Activated T-cell treated with anti-CD3 and anti-CD28 coated beads, Interleukin-2, amount 50 U/mL, for 72 hours (primary cell): ENCODE measurements at places on chromosomes 4 and X. TPM values are rescaled to one million over a fixed set of nuclear protein-coding genes. Genes with fewer than 3 reads are reported as not detected.

GRCh38 chrX:139187738-139188137, 342.8 kb upstream of the F9 start:
- no peak overlapping the region for H3K27ac ChIP-seq
- H3K4me3 ChIP-seq, result no peak overlapping the region
- DNase-seq, result no peak
- H3K4me1 ChIP-seq, result no peaks in the 10 kb centered on the region
- peaks cover 51% of the 10 kb centered on the region for H3K27me3 ChIP-seq

- no peak overlapping the region for H3K27ac ChIP-seq
- DNase-seq, result no peak
- H3K4me3 ChIP-seq, result no peak overlapping the region
- H3K4me1 ChIP-seq, result no peaks in the 10 kb centered on the region
Measured at GRCh38 chrX:111244235-111244750, 26.0 kb downstream of the CAPN6 start.

- H3K4me3 ChIP-seq, result peak overlapping the region; percentile 70
- DNase-seq, result no peak
- peaks cover 70% of the 10 kb centered on the region for H3K4me1 ChIP-seq
- H3K27me3 ChIP-seq, result peaks cover 7% of the 10 kb centered on the region
Measured at GRCh38 chr4:122668241-122668640, 47.4 kb upstream of the IL21 start.

DNA sequence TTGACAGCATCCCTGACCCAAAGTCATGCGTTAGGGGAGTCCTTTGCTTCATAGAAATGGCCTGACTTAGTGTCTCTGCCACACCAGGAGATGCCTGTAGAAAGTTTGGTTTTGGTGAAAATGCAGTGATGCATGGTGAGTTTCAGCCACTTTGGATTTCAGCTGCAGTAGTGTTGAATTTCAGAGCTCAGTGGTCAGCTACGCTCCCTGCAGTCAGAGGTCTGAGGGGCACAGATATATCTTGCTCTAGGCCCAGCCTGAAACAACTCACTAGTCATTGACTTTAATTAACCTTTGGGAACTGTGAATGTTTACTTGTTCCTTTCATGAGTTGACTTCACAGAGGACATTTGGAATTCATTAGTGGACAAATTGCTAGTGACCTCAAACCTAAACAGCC, 17.5 kb downstream of the RBMX2 start:
- no peak overlapping the region for H3K4me3 ChIP-seq
- DNase-seq, result no peak
- peaks cover 2% of the 10 kb centered on the region for H3K4me1 ChIP-seq
- no peaks in the 10 kb centered on the region for H3K36me3 ChIP-seq
- H3K27ac ChIP-seq, result no peak overlapping the region

DNA sequence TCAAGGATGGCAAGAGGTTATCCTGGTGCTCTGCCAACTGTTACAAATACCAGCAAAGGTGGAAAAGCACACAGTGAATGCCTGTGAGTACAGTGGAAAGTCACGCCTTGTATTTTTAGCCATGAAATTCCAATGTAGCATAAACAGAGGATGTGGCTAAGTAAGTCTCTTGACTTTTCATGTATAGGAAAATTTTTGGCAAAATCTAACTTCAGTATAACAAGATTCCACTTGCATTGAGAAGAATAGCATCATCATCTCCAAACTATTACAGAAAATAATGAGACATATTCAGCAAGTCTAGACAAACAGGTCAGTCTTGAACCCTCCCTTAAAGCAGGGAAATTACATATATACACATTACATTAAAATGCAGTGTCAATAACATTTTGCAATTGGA, 7.9 kb downstream of the SLC10A6 start:
- H3K27ac ChIP-seq, result no peak overlapping the region
- H3K36me3 ChIP-seq, result no peaks in the 10 kb centered on the region
- no peak for DNase-seq
- H3K4me3 ChIP-seq, result no peak overlapping the region
- H3K27me3 ChIP-seq, result peaks cover 9% of the 10 kb centered on the region

GRCh38 chr4:6147441-6147840, 52.9 kb downstream of the JAKMIP1 start:
- DNase-seq, result no peak
- peaks cover 7% of the 10 kb centered on the region for H3K27me3 ChIP-seq
- H3K4me3 ChIP-seq, result no peak overlapping the region
- H3K4me1 ChIP-seq, result no peaks in the 10 kb centered on the region

DNA sequence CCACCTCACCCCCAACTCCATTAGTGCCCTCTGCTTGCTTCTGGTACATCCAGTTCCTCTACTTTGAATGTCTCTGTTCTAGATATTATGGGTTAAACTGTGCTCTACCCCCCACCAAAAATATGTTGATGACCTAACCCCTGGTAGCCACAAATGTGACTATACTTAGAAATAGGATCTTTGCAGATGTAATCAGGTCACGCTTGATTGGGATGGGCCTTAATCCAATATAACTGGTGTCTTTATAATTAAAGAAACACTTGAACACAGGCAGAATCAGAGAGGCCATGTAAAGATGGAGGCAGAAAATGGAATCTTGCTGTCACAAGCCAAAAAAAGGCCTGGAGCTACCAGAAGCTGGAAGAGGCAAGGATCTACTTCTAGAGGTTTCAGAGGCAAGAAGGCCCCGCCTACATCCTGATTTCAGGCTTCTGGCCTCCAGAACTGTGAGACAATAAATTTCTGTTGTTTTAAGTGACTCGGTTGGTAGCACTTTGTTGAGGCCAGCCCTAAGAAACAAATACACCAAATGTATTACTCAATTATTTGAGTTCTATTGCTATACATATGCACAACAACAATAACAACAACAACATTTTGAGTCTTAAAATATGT, 220.0 kb downstream of the PPP3CA start:
- H3K4me1 ChIP-seq, result peaks cover 28% of the 10 kb centered on the region
- H3K4me3 ChIP-seq, result no peak overlapping the region
- no peak overlapping the region for H3K27ac ChIP-seq
- H3K27me3 ChIP-seq, result no peaks in the 10 kb centered on the region

DNA sequence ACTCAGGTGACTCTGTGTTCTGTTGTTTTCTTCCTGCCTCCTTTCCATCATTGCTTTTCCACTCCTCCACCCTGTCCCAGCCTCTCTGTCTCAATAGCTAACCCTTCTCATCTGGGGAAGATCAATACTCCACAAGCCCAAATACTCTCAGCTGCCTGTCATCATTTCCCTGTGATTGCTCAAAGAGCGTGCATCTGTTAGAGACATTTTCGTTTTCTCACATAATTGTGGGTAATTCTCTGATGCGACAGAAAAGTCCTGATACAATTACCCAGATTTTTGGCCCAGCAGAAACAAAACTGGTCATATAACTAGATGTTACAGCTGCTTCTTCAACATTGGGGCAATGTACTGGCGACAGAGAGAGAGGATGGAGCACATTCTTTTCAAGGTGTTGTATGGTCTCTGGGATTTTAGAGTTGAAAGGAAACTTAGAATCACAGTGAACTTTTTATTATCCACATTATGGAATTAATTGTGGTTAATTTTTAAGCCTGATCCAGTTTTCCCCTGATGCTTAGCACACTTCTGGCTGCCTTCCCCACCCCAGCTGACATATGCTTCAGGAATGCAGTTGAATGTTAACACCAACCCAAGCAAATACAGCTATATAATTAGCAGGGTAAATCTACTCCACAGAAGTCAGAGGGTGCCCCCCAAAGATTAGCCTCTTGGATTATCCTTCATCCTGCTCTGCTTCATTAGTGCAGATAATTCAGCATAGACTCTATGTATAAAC, 171.4 kb upstream of the ANXA3 start:
- no peak overlapping the region for H3K4me3 ChIP-seq
- no peaks in the 10 kb centered on the region for H3K4me1 ChIP-seq
- H3K27ac ChIP-seq, result no peak overlapping the region
- H3K27me3 ChIP-seq, result no peaks in the 10 kb centered on the region

DNA sequence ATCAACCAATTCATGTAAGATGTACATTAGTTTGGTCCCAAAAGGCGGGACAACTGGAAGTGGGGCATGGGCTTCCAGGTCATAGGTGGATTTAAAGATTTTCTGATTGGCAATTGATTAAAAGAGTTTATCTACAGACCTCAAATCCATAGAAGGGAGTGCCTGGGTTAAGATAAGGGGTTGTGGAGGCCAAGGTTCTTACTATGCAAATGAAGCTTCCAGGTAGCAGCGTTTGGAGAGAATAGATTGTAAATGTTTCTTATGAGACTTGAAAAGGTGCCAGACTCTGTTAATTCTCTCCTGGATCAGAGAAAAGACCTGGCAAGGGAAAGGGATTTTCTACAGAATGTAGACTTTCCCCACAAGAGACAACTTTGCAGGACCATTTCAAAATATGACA, 2.4 kb downstream of the MGST2 start:
- H3K4me1 ChIP-seq, result peaks cover 25% of the 10 kb centered on the region
- H3K27ac ChIP-seq, result no peak overlapping the region
- H3K36me3 ChIP-seq, result no peaks in the 10 kb centered on the region
- H3K4me3 ChIP-seq, result no peak overlapping the region

DNA sequence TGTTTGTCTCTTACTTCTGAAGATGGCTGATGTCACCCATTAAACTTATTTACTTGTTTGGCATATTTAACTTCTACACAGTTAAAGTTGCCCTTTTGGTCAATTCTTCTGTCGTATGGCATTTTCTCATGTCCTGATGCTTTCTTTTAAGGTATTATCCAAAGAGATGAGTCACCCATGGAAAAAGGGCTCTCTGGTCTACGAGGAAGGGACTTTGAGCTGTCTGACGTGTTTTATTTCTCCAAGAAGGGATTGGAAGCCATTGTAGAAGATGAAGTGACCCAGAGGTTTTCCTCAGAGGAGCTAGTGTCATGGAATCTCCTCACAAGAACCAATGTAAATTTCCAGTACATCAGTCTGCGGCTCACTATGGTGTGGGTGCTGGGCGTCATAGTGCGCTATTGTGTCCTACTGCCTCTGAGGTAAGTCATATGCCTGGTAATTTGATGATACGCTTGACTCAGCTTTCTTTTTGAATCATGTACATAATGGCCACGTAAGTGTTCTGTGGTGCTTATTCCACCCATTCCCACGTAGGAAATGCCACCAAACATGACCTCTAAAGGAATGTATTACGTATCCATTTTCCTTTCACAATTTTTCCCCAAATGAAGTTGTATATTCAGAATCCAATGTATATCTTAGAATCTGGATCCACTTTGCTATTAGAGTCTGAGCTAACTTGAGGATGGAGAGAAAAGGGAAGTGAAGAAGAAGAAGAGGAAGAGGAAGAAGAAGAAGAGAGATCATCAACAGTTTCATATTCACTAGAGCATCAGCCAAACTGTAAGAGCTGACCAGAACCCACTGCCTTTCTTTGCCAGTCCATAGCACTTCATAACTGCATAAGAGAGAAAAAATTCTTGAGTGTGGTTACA, 45.7 kb downstream of the GPAT3 start:
- H3K4me1 ChIP-seq, result no peaks in the 10 kb centered on the region
- no peaks in the 10 kb centered on the region for H3K36me3 ChIP-seq
- H3K27me3 ChIP-seq, result no peaks in the 10 kb centered on the region
- H3K27ac ChIP-seq, result no peak overlapping the region
- DNase-seq, result no peak

- no peak overlapping the region for H3K27ac ChIP-seq
- H3K36me3 ChIP-seq, result no peaks in the 10 kb centered on the region
- no peak for DNase-seq
- H3K27me3 ChIP-seq, result no peaks in the 10 kb centered on the region
- no peaks in the 10 kb centered on the region for H3K4me1 ChIP-seq
- H3K4me3 ChIP-seq, result no peak overlapping the region
Measured at GRCh38 chr4:127586922-127587571, 45.7 kb upstream of the INTU start.

- DNase-seq, result no peak
- H3K27ac ChIP-seq, result no peak overlapping the region
- no peaks in the 10 kb centered on the region for H3K36me3 ChIP-seq
- H3K4me3 ChIP-seq, result no peak overlapping the region
- no peaks in the 10 kb centered on the region for H3K4me1 ChIP-seq
- no peaks in the 10 kb centered on the region for H3K27me3 ChIP-seq
Measured at GRCh38 chr4:90495211-90495610, 368.0 kb downstream of the CCSER1 start.

- H3K4me1 ChIP-seq, result no peaks in the 10 kb centered on the region
- H3K4me3 ChIP-seq, result no peak overlapping the region
- no peak overlapping the region for H3K27ac ChIP-seq
- no peaks in the 10 kb centered on the region for H3K27me3 ChIP-seq
- DNase-seq, result no peak
Measured at GRCh38 chr4:31290836-31291235, 570.7 kb downstream of the PCDH7 start.

DNA sequence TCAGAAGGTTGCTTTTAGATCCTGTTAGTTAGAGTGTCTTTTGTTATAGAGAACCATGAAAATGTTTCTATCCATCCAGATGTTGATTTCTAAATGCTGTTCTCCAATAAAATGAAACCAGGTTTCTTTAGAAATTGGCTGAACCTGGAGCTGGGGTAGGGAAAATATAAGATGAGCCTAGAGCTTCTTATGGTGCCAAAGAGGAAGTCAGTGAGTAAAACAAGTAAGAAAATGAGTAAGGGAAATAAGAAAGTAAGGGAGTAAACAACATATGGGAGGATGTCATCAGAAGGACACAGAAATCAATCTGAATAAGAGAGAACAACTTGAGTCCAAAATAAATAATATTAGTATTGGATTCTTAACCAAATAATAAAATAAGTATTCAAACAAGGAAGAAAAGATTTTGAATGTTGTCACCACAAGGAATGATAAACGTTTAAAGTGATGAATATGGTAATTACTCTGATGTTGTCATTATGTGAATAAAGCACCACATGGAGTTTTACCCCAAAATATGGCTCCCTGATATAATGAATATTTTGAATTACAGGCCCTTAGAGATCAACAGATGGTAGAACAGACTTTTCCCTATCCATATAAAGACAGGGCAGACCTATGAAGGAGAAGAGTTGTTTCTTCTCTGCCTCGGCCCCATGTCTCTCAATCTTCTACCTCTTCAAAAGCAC, 506.1 kb downstream of the IL15 start:
- peaks cover 20% of the 10 kb centered on the region for H3K4me1 ChIP-seq
- peaks cover 7% of the 10 kb centered on the region for H3K36me3 ChIP-seq
- H3K27ac ChIP-seq, result peak overlapping the region; percentile 98
- no peaks in the 10 kb centered on the region for H3K27me3 ChIP-seq

DNA sequence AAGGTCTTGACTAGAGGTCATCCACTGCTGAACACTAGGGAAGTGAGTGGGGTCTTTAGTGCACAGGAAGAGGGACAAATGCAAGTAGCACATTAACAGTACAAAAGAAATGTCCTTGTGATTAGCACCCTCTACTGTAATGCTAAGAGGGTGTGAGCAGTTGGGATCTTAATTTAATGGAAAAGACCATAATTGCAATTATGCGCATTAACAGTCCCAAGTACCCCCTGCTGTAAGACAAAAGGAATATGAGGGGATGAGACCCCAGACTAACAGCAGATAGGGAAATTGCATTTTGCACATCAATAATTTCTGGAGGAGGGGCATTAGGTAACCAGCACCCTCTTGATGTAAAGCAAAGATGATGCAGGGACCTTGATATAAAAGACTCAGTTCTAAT, 285.0 kb downstream of the CHIC1 start:
- H3K27ac ChIP-seq, result no peak overlapping the region
- H3K4me3 ChIP-seq, result peak overlapping the region; percentile 84
- DNase-seq, result no peak
- peaks cover 41% of the 10 kb centered on the region for H3K4me1 ChIP-seq

GRCh38 chr4:12050357-12050756, 621.7 kb upstream of the HS3ST1 start:
- no peak overlapping the region for H3K4me3 ChIP-seq
- no peaks in the 10 kb centered on the region for H3K36me3 ChIP-seq
- H3K27me3 ChIP-seq, result no peaks in the 10 kb centered on the region
- H3K27ac ChIP-seq, result no peak overlapping the region
- DNase-seq, result no peak

The KIAA1210 gene
- not detected for total RNA-seq

The KLHL4 gene
- total RNA-seq, result 0.12 TPM

The ADH1A gene
- total RNA-seq, result not detected

The GYG2 gene
- not detected for total RNA-seq

The GAGE12F gene
- not detected for total RNA-seq

The GPR119 gene
- not detected for total RNA-seq

The GATA1 gene
- total RNA-seq, result 0.22 TPM
